ENCODE measurements at places on chromosomes 11 and 22.

GRCh38 chr11:9203691-9204311 lies 61.3 kb downstream of the DENND5A start:
- peak; percentile 7 for DNase-seq

DNA sequence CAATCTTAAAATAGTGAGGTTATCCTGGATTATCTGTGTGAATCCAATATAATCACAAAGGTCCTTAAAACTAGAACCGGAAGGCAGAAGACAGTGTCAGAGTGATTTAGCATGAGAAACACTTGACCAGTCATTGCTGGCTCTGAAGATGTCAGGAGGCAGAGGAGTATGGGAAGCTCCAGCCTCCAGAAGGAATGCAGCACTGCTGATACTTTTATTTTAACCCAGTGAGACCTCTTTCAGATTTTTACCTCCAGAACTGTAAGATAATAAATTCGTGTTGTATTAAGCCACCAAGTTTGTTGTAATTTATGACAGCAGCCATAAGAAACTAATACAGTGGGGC lies 134.4 kb upstream of the ZC3H12C start:
- no peak for DNase-seq

DNA sequence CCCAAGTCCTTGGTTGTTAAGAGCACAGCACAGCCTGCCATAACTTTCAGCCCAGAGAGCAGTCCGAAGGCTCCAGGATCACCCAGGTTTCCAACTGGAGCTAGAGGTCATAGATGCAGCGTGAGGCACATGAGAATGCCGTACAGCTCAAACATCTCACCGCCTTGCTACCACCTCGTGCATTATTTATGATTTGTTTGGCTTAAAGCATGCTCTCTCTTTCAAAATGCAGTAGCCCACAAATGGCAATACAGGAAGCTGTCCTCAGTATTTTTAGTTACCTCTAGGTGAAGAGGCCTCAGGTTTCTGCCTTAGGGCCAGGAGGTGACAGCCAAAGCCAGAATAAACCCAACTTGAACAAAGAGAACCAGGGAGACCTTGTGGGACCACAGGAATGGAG lies 14.4 kb downstream of the SCN3B start:
- DNase-seq: no peak

DNA sequence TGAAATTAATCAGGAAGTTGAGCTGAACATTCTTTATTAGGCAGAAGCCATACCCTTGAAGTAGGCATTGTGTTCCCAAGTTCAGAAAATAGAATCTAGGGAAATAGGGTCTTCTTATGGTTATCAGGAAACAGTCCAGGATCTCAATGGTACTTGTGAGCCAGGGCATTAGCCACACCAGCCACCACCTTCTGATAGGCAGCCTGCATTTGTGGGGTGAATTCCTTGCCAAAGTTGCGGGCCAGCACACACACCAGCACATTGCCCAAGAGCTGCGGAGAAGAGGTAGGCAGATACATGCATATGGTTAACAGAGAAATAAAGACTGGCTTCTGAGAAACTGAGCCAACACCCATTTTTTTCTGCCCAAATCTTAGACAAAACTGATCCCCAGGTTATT lies 1.5 kb downstream of the HBD start:
- no peak for DNase-seq

GRCh38 chr22:28952857-28953256 lies 69.5 kb downstream of the ZNRF3 start:
- no peak for DNase-seq

- no peak for DNase-seq
These were observed 93.9 kb upstream of the CD82 start for GRCh38 chr11:44471603-44472002.

GRCh38 chr11:124934862-124935547 lies 842 bp downstream of the HEPACAM start:
- no peak for DNase-seq

GRCh38 chr11:77558380-77558779 lies 31.4 kb upstream of the AQP11 start:
- DNase-seq: no peak

DNA sequence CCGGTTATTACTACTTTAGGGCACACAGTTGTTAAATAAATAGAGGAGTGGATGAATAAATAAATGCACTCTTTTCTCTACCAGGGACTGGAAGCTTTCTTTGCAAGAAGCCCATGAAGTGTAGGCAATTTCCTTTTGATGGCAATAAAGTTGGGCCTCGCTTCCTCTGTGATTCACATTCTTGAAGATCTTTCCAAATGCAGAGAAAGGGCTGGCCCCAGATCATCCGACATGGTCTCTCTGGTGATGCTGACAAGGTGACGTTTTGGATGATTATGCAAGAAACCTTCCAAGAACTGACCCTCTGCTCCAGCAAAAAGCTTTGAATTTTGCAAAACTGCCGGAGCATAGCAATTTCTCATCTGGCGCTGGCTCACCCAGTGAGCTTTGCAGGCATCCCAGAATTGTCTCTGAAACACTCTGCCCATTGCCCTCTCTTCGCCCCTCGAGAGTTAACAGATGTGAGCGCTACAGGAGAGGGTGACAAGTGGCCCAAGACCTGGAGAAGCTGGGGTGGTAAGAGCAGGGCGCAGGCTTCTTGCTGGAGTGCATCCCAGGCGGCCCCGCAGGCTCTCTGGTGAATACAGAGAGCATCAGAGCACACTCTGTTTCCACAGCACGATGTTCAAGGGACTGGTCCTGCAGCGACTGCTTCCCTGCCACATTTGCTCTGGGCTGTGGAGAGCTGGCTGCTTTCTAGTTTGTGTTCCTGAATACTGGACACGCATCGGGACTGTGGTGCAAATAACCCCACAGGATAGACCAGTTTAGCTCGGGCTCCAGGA lies 11.5 kb upstream of the IFT27 start:
- DNase-seq: no peak

DNA sequence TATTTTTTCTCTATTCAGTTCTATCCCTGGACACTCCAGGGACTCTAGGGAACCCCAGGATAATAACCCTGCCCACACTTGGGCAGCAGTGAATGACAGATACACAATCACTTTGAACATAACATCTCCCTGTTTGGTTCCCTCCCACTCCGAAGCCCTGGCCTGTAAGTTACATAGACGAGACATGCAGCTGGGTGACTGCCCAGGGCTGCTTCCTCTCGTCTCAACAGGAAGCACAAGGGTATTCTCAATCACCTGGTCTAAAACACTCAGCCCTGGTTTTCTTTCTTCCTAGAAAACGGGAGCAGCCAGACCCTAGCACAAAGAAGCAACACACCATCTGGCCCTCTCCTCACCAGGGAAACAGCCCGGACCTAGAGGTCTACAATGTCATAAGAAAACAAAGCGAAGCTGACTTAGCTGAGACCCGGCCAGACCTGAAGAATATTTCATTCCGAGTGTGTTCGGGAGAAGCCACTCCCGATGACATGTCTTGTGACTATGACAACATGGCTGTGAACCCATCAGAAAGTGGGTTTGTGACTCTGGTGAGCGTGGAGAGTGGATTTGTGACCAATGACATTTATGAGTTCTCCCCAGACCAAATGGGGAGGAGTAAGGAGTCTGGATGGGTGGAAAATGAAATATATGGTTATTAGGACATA lies 19.4 kb downstream of the LAYN start:
- no peak for DNase-seq

DNA sequence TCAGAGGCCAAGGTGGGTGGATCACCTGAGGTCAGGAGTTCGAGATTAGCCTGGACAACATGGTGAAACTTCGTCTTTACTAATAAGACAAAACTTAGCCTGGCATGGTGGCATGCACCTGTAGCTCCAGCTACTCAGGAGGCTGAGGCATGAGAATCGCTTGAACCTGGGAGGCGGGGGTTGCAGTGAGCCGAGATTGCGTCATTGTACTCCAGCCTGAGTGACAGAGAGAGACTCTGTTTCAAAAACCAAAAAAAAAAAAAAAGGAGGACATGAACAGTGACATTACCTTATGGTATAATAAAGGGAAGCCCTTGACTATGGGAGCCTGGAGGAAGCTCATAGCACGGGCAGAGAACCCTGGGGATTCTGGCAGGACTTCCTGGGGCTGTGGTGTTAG lies 16.5 kb upstream of the PLEKHB1 start:
- DNase-seq: no peak

GRCh38 chr11:7775689-7776088 lies 21.1 kb downstream of the OR5P2 start:
- DNase-seq: no peak

GRCh38 chr11:48108231-48109045 lies 108.2 kb upstream of the OR4B1 start:
- no peak for DNase-seq

DNA sequence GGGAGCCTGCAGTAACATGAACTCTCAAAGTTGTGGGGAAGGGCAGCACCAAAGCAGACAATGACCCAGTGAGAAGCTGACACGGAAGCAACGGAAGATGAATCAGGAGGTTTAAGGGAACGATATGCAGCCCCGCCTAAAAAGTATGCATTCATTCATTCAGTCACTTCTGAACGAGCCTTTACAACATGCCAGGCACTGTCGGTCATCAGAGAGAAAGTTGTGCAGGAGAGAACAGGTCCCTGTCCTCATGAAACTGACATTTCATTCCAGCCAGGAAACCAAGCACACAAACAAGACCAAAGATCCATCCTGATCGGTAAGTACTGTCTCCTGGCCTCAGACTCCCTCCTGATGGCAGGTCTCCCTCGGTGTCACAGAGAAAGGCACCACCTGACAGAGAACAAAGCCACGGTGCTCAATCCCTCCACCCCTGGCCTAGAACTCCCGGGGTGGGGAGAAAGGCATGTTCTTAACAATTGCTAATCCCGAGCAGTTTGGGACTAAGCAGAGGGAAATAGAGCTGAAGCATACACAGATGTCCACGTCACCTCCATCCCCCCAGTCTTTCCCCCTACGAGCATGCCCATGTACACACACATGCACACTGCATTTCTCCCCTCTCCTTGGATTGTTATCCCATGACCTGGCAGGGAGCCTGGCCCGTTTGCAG lies 49.3 kb downstream of the LRFN4 start:
- DNase-seq: no peak

- no peak for DNase-seq
These were observed 37.4 kb downstream of the C2CD3 start for GRCh38 chr11:74133436-74133835.

- no peak for DNase-seq
These were observed 9.9 kb upstream of the SPON1 start for GRCh38 chr11:13952668-13953067.

DNA sequence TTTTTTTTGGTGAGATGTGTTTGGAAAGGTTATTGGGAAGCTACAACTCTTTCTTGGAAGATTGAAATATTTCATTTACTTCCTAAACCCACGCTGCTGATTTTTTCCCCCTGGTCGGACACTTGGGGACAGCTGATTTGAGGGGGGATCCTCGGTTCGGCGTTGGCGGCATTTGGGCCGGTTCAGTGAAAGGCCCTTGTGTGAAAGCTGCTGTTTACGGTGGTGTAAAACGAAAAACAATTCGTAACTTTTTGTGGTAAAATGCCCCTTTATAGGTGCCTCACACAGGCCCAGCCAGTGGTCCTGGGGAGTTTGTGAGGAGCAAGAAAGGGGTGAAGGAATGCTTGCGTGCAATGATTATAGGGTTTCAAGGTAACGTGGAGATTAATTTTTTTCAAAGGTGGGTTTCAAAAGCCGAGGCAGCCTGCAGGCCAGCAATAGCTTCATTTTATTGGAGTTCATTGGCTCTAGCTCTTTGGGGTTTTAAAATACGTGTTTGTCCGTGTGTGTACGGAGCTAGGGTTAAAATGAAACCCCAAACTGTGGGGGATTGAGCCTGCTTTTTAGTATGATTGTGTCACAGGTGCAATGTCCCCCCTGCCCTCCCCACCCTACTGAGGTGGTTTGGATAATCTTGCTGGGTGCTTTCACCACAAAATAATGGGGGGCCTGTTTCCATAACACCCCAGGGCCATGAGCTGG lies 77.2 kb upstream of the PPARA start:
- no peak for DNase-seq

GRCh38 chr11:63537293-63538101 lies 889 bp downstream of the PLAAT4 start:
- DNase-seq: peak; percentile 69

GRCh38 chr11:118124929-118125535 lies 27.6 kb downstream of the SCN4B start:
- no peak for DNase-seq

- peak; percentile 43 for DNase-seq
These were observed 783 bp upstream of the SLC35C1 start for GRCh38 chr11:45803971-45804760.

DNA sequence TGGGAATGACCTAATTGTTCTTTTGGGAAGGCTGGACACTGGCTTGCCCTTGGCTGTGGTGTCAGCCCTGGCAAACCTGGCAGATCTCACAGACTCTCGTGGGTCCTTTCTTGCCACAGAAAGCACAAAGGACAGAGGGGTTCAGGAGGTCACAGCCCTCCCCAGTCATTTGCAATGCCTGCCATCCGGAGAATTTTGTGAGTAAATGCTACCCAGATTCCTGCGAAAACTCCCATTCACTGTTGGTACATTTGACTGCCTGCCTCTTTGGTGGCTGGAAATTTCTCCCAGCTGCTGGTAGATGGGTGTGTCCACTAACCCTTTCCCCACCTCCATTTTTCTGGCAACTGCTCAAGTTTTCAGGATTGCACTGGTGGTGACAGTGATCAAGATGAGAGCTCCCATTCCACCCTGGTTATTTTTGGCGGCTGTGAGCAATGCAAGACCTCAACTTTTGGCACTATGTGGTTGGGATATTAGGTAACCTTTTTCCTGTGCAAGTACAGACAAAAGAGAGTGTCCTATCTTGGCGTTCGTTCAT lies 155.7 kb downstream of the NAV2 start:
- peak; percentile 38 for DNase-seq

DNA sequence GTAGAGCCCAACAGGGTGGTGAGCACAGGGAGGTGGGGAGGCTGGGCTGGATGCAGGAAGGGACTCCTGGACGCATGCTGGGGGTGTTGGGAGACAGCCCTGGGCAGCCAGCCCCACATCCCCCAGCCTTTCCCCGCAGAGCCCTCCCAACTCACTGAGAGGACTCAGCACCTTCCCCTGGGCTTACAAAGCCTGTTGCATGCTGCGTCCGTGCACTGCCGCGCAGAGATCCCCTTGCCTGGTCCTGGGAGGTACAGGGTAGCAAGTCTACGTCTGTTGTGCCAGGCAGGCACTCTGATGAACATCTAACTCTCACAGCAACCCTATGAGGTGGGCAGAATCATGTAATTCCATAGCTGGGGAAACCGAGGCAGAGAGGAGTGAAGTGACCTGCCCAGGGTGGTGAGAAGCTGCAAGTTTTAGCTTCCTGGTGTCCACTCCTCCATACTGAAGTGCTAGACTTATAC lies 33.9 kb upstream of the TCF20 start:
- DNase-seq: no peak

- no peak for DNase-seq
These were observed 1.7 kb downstream of the QSER1 start for GRCh38 chr11:32894149-32894827.

DNA sequence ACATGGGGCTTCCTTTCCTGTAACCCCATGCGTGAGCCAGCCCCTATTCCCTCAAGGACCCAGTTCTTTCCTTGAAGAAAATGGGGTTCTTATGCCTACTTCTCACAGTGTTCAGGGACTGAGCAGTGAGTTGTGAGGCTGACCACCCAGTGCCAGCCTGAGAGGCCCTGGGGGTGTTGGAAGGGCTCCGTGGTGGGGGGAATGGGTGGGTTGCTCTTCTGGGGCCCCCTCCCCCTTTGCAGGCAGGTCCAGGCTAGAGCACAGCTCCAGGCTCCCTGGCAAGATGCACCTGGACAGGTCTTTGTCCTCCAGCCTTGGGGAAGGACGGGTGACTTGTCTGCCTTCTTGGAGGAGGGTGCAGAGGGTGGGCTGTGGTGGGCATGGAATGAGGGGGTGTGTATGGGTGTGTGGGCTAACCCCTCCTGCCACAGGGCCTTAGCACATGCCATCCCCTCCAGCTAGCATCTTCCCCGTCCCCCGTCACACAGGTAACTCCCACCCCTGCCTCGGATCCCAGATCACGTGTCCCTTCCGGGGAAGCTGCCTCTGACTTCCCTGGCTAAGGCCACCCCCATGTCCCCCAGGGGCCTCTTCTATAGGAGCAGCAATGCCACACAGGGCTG lies 64.6 kb downstream of the MYEOV start:
- DNase-seq: no peak

Measured in nucleus accumbens (tissue), 56 donors.